Lung (tissue), 17 donors: ENCODE measurements at places on chromosomes 13 and 19.

- peak; percentile 16 for DNase-seq
Observed at GRCh38 chr13:103952183-103952582, 886.0 kb upstream of the SLC10A2 start.

- no peak for DNase-seq
Observed at GRCh38 chr19:47438793-47439220, 19.5 kb upstream of the MEIS3 start.

- DNase-seq: no peak
Observed at GRCh38 chr19:38055010-38055409, 148.0 kb downstream of the SIPA1L3 start.

DNA sequence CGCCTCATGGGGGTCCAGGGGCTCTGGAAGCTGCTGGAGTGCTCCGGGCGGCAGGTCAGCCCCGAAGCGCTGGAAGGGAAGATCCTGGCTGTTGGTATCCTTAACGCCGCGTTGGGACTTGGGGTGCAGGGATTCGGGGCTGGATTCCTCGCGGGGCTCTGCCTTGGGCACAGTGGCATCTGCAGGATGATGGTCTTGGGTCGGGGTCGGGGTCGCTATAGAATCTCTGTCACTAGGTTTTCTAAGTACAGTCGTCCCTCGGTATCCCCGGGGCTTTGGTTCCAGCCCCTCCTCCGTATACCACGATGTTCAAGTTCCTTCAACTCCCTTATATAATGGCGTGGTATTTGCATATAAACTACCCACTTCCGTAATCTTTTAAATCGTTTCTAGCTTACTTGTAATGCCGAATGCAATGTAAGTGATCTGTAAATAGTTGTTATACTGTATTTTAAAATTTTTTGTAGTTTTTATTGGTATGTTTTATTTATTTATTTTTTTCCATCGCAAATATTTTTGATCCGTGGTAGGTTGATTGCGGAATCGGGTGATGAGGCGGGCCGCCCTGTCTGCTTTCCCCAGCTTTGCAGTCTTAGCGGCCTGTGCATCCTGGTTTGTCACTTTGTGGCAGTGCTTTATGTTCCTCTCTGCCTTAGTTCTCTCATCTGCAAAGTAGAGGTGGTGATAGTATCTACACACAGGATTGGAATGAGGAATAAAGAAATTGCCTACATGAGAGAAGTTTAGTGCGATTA lies 606 bp downstream of the ERCC5 start:
- peak; percentile 61 for DNase-seq
